HAP-1 (cell line): ENCODE measurements at places on chromosomes 7 and 10.

DNA sequence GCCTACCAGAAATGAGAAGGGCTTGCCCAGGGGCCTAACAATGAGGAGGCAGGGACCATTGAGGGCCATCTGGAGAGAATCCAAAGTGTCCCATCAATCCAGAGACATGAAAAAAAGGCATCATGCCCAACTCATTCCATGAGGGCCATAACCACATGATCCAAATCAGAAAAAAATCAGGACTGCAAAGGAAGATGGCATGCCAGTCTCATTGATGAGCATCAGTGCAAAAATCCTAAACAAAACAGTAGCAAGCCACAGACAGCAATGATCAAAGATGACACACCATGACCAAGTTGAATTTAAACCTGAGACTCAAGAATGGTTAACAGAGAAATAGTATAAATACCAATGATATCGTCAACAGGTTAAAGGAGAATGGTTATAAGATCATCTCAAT lies 7.0 kb upstream of the CYP3A4 start:
- no peak for DNase-seq

- DNase-seq = peak; percentile 59
Observed at GRCh38 chr10:29728541-29729049, 93.8 kb upstream of the SVIL start.

DNA sequence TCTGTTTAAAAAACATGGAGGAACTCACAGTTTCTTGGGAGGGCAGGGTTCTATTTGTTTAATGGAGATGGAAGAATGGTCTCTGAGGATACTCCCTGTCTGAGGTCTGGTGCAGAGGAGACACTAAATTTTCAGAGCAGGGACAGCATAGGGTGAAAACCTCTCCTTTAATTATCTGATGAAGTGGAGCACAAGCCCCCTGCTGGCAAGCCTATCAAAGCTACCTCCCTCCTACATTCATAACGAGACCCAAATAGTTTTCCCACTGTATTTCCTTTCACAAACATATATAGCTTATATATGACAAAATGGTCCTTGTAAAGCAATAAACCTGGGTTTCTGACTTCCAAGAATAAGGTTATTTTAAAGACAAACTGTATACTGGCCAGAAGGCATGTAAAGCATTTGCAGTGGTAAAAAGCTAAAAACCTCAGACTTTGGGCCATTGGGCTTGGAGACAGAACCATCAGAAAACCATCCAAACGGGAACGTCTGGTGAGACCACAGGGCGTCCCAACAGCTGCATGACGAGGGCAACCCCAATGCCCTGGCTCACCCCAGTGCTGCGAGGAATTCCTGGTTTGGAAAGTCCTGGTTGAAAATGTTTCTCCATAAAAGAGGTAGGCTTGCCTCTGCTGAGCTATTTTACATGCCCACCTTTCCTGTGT lies 201.3 kb downstream of the FANK1 start:
- DNase-seq = no peak

GRCh38 chr10:33559105-33559504 lies 224.6 kb upstream of the NRP1 start:
- DNase-seq = no peak

DNA sequence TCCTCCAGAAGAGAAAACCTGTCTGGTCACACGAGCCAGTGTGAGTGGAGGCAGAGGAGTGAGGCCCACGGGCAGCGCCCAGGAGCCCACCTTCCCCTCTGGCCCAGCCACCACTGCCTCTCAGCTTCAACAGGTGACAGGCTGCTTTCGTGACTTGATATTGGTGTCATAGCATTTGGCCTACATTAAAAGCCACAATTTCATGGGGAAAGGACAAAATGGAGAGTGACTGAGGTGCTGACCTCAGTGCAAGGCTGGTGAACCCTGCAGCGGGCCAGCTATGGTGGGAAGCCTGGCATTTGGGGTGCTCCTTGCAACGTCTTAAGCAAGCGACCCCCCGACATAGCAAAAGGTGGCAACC lies 21.3 kb downstream of the ECHDC3 start:
- no peak for DNase-seq
